ELR (cell line): ENCODE measurements at places on chromosomes 4 and X.

GRCh38 chr4:38989487-38989886 lies 42.7 kb downstream of the TMEM156 start:
- peak; percentile 68 for DNase-seq

DNA sequence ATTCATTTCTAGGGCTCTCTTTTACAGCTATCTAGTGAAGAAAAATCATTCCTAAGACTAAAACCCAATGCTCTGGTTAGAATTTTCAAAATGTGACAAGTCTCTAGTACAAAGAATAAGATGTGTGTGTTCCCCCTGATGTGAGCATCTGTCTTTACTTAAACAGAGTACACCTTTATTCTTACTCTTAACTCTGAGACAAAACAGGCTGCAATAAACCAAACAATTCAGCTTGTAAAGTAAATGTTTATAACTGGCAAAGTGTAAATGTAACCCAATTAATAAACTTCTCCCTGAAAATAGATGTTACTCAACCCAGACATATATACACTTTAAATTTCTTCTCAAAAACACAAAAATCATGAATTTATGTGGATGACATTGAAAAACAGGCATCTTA lies 51.6 kb downstream of the PTCHD1 start:
- DNase-seq: no peak

- no peak for DNase-seq
Measured at GRCh38 chr4:20017777-20018115, 234.0 kb upstream of the SLIT2 start.

GRCh38 chrX:87679849-87680248 lies 162.2 kb downstream of the KLHL4 start:
- DNase-seq: no peak

DNA sequence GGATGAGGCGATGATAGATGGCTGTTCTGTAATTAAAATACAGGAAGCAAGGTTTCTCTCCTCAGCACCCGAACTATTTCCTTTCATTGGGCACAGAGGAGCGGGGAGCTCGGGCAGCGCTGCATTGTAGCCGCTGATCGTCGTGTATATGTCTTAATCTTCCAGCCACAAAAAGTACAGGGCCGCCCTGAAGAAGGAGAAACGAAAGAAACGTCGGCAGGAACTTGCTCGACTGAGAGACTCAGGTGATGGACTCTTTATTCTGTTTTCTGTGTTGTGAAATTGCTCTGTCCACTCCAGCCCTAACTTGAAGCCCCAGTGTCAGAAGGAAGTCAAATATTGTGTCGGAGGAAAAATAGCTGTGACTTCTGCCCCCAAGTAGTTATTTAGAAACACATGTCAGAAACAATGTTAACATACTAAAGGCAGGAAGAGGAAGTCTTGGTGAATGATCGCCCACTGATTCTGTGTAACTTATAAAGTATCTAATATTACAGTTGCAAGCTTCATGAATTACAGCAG lies 546 bp downstream of the ZRSR2 start:
- peak; percentile 2 for DNase-seq

- DNase-seq: no peak
Measured at GRCh38 chr4:96016634-96017299, 176.9 kb downstream of the PDHA2 start.

DNA sequence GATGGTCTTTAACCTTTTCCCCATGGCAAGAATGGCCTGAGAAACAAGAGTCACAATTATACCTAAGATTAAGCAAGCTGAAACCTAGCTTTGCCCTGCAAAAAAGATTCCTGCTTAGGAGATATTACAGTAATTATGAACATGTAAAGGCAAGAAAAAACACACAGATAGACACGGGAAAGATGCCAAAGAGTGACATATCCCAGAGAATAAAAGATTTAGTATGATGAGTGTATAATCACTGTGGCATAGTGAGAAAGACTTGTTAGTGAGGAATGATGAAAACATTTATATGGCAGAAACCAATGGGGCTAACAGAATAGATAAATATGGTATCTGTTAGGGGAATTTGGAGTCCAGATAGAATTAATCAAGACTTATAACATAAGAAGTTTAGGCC lies 29.6 kb upstream of the TASL start:
- no peak for DNase-seq

DNA sequence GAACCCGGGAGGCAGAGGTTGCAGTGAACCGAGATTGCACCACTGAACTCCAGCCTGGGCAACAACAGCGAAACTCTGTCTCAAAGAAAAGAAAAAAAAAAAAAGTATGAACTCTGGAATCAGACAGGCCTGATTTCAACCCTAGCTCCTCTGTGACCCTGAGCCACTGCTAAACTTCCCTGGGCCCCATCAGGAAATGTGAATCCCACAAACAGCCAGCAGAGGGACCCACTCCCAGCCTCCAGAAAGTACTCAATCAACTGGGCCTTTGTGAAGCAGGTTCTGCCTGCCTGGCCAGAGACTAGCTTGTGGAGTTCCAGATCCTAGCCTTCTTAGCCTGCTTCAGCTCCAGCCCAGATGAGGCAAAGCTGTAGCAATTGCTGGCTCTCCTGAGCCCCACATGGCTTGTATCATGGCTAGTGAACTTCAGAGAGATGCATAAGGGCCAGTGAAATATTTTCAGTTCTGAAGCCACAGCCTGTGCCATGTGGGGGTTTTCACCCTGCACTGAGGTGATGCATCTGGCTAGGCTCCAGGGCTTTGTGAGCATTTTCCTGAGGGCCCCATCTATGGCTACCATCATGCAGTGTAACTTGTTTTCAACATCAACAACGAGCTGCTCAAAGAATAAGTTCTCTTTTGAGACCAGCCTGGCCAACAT lies 7.2 kb upstream of the IDS start:
- peak; percentile 56 for DNase-seq

DNA sequence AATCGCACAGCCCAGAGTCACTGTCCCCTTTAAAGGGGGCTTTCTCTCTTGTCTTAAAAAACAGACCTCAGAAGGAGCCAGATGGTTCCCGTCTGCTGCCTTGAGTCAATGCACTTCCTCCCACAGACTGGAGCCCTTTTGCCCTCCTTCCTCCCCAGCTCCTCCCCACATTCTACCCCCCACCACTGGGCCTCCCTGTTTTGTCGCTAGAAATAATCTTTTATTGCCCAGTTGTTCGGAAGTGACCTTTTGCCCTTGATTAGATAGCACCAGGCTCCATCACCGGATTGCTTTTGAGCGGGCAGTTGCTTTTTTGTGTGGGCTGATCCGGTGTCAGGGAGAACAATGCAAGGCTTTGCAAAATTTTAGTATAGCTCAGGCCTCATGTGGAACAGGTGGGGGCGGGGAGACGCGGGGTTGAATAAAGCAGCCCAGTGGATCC lies 47.7 kb downstream of the SPRY1 start:
- no peak for DNase-seq

DNA sequence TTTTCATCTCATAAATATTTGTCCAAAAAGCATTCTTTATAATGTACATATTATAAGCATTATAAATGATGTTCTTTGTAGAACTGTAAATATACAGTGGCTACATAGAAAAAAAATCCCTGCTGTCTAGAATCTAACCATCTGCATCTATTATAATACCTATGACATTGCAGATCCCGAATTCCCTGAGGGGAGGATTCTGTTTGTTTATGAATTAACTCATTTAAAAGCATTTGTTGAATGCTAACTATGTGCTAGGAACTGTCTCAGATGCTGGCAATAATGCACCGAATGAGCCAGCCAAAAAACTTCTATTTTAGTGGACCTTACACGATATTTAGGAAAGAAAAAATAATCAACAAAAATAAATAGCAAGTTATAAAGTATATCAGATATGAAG lies 189.6 kb downstream of the PACRGL start:
- no peak for DNase-seq

DNA sequence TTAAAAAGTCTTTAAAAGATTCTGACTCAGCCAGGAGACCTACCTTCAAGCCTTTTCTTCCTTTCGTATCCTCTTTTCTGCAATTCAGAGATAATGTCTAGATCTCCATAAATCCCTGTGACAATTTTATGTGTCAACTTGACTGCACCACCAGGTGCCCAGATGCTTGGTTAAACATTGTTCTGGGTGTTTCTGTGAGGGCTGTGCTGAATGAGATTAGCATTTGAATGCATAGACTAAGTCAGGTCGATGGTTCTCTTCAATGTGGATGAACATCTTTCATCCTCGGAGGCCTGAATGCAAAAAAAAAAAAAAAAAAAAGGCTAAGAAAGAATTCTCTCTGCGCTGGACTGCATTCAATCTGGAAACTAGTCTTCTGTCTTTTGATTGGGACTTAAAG lies 1082.7 kb downstream of the NLGN4X start:
- no peak for DNase-seq

DNA sequence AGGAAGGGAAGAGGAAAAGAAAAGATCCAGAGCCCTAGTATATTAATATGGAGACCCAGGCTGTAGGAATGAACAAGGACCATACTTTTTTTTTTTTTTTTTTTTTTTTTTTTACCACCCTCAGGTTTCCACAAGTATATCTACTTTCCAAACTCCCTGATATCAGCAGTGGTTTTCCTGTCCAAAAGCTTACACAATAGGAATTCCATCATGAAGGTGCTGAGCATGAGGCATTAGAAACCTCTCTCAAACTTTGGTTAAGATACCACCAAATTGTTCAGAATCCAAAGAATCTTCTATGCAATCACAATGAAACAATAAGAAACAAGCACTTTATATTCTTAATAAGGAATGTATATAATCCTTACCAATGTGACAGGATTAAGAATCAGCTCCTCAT lies 26.5 kb downstream of the RPS6KA3 start:
- no peak for DNase-seq

DNA sequence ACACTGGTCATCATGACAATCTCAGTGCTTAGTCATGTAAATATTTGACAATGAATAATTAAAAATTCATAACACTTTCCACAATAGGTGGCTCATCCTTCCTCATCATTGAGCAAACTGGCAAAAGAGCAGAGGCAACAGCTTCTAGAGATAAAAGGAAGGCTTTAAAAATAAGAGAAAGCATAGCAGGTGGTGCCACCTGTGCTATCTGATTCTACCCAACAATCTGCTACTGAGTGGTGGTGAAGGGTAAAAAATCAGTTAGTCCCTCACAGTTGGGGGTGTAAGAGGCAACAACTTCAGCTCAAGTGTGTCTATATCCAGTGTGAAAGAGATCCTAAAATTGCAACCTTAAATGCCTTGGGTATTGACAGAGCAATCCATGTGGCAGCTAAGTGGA lies 280.1 kb upstream of the PPARGC1A start:
- DNase-seq: no peak

DNA sequence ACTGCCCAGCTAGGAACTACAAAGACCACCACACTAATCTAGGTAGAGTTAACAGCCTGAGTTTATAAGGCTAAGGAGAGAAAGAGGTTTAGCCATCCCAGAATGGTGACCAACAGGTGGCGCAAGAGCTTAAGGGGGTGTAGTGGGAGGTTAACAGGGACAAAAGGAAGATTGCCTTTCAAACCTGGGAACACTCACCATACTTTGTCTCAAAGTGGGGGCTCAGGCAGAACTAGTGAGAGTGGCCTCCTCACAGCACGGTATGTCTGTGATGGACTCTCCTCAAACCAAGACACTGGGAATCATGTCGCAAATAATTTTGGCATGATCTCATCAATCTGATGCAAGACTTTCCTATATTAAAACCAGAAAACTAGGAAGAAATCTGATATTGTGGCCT lies 23.4 kb downstream of the CCNI start:
- peak; percentile 66 for DNase-seq
